GM12864 (cell line): ENCODE measurements at places on chromosomes 5 and 9.

DNA sequence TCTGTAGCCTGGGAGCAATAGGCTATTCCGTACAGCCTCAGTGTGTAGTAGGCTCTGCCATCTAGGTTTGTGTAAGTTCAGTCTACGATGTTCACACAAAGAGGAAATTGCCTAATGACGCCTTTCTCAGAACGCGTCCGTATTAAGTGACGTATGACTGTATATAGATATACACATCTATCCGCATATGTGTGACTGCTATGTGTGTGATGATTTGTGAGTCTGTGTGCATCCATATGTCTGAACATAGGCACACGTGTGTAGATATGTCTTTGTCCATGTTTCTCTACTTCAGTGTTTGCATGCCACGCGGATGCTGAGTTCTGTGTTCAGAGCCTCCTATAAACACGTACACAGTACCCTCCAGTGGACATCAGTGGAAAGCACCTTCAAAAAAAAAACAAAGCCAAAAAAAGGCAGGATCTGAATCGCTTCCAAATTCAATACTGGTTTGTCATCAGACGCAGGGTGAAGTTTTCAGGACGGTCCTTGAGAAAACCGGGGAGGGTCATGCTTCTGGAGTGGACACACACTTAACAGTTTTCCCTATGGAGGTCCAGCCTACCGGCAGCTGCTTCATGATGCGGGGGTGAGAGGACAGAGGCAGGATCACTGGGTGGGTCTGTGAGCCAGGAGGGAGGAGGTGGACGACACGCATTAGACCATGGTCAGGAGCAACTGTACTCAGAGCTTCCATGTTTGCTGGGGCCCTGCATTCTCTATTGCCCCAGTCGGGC, 29.5 kb upstream of the ALDH1B1 start:
- DNase-seq: no peak

GRCh38 chr9:3136686-3137346, 292.9 kb upstream of the PUM3 start:
- DNase-seq: no peak

- no peak for DNase-seq
These were observed 965.1 kb upstream of the SEMA6A start for GRCh38 chr5:117539692-117540091.

GRCh38 chr5:171952021-171952420, 54.4 kb downstream of the FBXW11 start:
- DNase-seq: no peak

GRCh38 chr5:90709323-90710155, 150.9 kb downstream of the ADGRV1 start:
- no peak for DNase-seq

DNA sequence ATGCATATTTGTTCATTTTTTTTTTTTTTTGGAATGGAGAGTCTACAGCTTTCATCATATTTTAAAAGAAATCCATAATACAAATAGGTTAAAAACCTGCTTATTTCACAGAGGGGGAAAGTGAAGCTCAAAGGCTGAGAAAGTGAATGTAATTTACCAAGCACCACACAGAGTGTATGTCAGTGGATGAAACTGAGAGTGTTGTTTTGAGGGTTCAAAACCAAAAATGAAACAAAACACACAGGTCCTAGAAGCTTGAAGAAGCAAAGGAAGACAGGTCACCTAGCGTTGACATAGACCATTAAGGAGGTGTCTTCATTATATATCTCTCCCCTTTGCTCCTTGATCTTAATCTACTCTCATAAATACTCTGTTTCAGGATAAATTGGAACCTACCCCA, 7.5 kb downstream of the NMUR2 start:
- DNase-seq: no peak

DNA sequence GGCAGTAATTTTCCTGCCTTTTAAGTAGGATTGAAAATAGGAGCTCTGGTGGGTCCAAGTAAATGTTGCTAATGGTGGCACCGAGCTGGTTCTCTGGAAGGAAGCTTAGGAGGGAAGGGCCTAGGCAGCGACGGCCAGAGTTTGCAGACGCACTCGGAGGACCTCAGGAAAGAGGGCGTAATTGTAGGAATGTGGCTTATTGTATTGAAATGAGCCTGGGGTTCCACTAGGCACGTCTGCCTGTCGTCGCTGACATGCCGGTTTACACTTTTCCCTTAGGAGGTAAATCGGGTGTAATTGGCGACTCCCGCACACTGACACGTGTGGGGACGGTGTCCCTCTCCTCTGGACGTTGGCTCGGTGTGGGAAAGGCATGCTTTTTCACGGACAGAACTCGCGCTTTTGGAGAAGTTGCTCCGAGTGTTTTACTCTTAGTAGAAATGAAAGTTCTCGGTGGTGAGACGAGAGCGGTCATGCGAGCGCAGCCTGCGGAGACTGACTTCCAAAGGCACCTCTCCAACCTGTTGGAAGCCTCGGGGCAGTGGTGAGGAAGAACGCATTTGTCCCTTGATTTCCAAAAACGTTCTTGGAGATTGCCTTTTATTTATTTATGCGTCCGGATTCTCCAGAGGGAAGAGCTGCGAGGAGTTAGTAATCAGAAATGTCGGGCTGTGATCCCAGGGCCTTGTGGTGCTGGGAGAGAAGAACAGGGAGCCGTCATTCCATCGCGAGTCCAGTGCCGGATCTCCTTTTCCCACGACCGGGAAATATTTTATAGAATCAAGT, 1.3 kb downstream of the NR4A3 start:
- DNase-seq: no peak

DNA sequence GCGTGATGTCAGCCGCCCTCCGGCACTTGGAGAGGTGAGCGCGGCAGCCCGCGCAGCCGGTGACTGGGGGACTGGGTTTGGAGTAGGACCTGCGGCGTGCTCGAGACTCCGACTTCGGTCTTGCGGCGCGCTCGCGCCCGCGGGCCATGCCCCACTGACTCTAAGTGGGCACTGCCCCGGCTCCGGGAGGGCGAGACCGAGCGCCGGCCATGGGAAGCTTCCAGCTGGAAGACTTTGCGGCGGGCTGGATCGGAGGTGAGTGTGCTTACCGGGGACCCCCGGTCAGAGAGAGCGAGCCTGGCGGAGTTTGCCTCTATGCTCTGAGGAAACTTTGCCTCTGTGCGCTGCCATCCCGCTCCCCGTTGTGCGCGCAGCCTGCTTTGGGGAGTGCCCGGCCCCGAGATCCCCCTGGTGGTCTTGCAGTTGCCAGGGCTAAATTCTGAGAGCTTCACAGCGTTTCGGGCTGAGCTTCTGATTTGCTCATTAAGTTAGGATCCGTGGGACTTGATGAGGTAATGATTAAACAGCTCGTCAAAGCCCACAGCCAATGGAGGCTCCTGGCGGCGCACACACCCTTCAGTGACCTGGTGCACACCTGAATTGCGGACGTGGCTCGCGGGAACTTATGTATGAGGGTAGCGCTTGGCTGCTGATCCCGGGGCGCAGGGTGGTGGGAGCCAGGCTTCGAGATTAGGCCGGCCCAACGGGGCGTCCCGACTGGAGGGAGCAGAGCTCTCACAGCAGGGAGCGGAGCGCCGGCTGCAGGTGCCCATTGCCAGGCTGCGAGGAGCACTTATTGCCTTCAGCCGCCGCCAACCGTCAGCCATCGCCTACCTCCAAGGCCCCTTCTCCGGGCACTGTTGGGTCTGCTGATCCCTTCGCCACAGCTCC, at the start of gene SLC25A48:
SLC25A48 (plus strand) TSS at position 25 of the 891 bp plus-strand sequence; CDS start at position 210, 185 bp downstream.
- DNase-seq: no peak

- no peak for DNase-seq
These were observed 68.4 kb downstream of the CFAP95 start for GRCh38 chr9:69888856-69889585.

DNA sequence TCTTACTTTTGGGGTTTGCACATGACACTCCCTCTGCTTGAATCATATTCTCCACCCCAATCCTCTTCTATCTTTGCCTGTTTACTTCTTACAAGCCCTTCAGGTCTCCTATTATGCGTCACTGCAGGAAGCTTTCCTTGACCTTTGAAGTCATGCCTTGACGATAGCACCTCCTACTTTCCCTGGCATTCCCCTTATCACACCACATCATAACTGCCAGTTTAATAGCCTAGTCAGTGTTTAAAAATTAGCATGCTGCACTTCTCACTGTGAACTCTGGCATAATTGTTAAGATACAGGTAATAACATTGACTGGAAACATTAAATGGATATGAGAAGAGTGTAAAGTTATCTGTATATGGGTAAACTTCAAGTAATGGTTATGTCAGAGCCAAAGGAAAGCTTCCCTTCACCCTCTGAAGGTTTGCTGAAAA, 37.1 kb upstream of the CEP120 start:
- no peak for DNase-seq

DNA sequence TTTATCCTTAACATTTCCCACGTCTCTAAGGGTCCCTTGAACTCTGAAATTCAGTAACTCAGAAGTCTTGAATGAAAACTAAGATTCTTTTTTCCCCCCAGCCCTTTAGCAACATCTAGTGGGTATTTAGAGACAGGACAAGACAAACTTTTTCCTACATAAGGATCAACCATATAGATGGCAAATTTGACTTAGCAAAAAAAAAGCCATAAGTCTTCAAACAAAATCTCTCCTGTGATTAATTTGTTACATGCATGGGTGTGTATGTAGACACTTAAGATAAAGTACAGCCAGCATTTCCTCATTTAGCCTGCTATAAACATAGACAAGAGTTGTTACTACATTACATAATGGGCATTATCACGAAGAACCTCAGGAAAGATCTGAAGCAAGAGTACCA, 29.1 kb upstream of the ANKRD31 start:
- no peak for DNase-seq

- DNase-seq: no peak
These were observed 163.3 kb upstream of the RAD23B start for GRCh38 chr9:107119735-107120134.

DNA sequence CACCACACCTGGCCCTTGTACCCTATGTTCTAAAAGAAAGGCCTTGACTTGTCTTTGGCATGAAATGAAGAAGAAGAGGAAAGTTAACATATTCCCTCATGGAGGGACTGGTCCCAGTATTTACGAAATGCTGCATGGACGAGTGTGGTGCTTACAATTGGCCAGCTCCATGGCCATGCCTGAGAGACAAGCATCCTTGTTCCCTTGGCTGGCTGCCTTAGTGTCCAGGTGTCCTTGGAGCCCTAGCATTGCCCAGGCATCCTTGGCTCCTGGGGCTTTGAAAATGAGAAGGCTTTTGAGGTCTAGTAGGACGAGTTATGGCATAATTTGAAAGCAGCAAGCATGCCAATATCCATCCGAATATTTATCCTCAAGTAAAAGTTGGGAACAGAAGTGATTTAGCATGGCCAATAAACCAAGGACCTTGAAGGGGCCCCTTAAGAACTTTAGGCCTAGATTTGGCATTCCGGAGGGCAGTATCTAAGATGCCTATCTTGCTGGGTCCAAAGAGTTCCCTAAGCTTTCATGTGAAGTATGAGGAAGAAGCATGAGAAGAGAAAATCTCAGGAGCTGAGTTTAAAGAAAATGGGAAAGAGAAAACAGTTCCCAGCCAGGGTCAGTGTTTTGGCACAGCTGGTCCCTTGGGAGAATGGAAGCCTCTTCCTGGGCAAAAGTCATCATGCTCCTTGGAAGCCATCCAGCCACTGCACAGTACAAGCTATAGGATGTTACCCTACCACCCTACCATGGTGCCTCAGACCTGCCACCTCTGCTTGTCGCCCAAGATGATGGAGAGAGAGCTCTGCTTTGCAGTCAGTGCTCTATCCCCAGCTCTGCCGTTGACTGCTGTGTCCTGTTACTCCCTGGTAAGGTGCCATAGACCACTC, 91.0 kb downstream of the AOPEP start:
- no peak for DNase-seq

DNA sequence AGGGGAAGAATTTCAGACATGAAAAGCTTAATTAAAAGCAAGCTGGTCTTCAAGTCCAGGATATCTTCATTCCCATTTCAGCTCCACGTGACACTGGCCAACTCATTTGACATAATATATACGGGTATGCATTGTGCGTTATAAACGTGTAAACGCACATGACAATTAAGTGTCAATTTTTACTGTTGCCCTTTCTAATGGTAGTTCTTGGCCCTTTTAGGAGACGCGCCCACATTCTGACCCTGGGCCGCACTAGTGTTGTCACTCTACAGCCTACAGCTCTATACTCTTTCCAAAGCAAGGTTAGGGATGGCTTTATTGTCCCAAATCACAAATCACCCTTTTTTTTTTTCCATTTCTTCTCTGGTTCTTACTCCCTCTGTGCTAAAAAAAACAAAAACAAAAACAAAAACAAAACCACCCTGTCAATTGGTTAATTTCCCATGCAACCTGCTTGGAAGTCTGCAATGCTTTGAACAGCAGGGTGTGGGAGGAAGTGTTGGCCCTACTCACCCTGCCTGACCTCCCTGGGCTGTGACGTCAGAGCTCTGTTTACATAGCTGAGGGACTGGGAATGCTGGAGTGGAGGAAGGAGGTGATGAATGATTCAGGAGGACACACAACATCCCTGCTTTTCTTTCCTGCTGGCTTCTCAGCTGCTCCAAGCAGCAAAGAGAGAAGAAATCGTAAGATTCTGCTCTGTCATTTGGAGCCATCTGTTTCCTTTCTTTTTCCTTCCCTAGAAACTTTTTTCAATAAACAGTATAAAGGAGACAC, 19.3 kb downstream of the RFK start:
- DNase-seq: no peak

DNA sequence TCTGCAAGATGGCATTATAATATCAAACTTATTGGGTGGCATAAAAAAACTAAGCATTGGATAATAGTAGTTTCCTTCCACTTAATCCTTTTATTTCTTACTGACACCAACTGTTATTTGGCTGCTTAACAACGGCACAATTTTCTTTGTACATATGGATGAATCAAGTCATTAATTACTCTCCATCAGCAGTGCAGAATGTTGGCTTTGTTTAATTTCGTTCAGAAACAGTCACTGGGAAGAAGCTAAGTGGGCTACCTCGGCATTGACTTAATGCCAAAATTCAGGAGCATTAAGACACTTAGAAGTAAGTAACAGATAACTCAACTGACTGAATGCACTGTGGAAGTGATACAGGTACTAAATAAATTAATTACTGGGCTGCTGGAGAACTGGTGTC, 460.4 kb downstream of the CTNND2 start:
- no peak for DNase-seq

DNA sequence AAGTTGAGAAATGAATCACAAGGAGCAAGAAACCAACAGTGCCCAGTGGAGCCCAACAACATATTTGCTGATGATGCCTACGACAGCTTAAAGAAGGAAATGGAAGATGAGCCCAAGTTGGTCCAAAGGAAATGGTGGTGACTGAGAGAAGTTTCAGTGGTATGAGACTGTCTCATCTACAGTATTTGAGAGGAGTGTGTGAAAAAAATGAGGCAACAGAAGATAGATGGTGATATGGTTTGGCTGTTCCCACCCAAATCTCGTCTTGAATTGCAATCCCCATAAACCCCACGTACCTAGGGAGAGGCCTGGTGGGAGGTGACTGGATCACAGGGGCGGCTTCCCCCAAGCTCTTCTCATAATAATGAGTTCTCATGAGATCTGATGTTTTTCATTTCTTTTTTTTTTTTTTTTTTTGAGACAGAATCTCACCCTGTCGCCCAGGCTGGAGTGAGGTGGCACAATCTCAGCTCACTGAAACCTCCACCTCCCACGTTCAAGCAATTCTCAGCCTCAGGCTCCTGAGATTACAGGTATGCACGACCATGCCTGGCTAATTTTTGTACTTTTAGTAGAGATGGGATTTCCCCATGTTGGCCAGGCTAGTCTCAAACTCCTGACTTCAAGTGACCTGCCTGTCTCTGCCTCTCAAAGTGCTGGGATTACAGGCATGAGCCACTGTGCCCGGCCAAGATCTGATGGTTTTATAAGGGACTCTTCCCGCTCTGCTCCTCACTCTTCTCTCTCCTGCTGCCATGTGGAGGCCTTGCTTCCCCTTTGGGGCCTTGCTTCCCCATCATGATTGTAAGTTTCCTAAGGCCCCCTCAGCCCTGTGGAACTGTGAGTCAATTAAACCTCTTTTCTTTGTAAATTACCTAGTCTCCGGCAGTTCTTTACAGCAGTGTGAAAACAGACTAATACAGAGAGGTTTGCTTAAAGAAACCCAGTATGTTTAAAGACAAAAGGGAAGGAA, 30.2 kb downstream of the EFCAB9 start:
- DNase-seq: peak; percentile 73
